ENCODE measurements at places on chromosomes 16 and 17.

DNA sequence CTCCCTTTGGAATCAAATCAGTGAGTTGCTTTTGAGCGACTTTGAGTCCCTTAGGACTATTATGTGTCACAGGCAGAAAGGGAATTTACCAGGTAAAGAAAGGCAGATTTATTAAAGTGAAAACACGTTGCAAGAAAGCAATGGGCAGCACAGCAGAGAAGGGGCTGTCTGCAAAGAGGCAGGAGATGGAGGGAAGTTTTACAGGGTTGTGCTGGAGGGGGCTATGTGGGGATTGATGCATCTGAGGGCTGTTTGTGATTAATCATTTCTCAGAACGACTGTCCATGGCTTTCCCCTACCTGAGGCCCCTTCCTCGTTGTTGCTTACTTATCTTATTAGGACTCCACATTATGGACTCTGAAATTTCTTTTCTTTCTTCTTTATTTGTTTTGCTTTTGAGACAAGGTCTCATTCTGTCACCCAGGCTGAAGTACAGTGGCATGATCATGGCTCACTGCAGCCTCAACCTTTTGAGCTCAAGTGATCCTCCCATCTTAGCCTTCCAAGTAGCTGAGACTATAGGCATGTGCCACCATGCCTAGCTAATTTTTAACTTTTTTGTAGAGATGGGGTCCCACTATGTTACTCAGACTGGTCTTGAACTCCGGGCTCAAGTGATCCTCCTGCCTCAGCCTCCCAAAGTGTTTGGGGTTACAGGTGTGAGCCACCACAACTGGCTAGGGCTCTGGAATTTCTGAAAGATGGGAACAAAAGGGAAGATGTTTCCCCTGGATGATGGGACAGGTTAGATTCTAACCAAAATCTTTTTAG, 5.5 kb downstream of the WWP2 start:
- no peak for ATAC-seq

- ATAC-seq = peak; percentile 87
These were observed at the start of gene AMFR for GRCh38 chr16:56425439-56425832. Gene AMFR (minus strand): TSS chr16:56425545. CDS start chr16:56425327, 218 bp downstream.

- ATAC-seq = no peak
These were observed 235.3 kb downstream of the SEC14L1 start for GRCh38 chr17:77375917-77376651.

- ATAC-seq = no peak
These were observed 11.6 kb downstream of the IL34 start for GRCh38 chr16:70657956-70658355.

- ATAC-seq = no peak
These were observed 29.9 kb downstream of the YPEL2 start for GRCh38 chr17:59361386-59361785.

GRCh38 chr16:66378741-66379570, 12.5 kb downstream of the CDH5 start:
- ATAC-seq = no peak

GRCh38 chr16:87850009-87851006, 19.0 kb downstream of the SLC7A5 start:
- ATAC-seq = peak; percentile 41

DNA sequence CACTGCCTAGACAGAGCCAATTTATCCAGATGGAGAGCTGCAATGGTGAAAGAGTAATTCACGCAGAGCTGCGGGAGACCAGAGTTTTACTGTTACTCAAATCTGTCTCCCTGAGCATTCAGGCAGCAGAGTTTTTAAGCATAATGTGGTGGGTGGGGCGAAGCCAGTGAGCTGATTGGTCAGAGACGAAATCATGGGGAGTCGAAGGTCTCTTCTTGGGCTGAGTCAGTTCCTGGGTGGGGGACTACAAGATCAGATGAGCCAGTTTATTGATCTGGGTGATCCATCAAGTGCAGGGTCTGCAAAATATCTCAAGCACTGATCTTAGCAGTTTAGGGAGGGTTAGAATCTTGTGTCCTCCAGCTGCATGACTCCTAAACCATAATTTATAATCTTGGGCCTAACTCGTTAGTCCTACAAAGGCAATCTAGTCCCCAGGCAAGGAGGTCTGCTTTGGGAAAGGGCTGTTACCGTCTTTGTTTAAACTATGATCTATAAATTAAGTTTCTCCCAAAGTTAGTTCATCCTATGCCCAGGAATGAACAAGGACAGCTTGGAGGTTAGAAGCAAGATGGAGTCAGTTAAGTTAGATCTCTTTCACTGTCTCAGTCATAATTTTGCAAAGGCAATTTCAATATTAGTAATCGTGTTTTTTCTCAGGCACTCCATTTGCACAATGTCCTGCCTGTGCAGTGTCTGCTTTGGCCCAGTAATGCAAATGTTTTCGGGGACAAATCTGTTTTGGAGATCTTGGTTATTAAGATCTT, 27.0 kb downstream of the PIGL start:
- ATAC-seq = no peak

GRCh38 chr16:87764600-87765472, 950 bp downstream of the KLHDC4 start:
- ATAC-seq = peak; percentile 4

- peak; percentile 50 for ATAC-seq
These were observed 30.3 kb downstream of the PIK3R5 start for GRCh38 chr17:8935191-8935590.

- ATAC-seq = no peak
These were observed 645.9 kb downstream of the WWOX start for GRCh38 chr16:78745108-78746019.

DNA sequence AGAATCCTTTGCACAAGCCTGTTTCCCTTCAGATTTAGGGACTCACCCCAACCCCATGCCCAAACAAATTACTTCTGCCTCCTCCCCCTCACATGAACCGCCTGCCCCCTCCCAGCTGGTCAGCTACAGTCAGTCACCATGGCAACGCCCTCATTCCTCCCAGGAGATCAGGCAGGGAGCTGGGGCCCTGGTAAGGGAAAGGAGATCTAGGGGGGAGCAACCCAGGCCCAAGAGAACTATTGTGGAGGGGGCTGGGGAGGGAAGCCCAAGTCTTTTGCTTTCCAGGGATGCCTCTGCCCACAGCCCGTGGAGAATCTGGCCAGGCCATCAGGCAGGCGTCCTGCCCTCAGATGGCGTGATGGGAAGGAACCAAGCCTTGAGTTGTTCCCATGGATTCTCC, 2.8 kb downstream of the FAM171A2 start:
- no peak for ATAC-seq

DNA sequence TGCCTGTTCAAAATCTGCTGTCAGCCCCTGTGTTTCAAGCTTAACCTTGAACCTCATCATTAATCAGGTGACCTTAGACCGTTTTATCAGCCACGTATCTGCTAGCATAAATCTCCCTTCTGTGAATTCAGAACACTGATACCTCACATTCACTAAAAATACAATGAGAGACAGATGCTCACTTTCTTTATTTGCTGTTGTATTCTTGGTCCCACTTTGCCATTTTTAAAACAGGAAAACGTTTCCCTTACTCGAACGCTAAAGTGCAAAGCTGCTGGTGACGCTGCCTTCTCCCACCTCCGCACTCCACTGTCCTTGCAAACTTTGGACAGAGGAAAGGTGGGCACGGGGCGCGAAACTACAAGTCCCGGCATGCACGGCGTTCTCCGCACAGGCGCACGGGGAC, 220 bp upstream of the ARHGAP44 start:
- no peak for ATAC-seq

DNA sequence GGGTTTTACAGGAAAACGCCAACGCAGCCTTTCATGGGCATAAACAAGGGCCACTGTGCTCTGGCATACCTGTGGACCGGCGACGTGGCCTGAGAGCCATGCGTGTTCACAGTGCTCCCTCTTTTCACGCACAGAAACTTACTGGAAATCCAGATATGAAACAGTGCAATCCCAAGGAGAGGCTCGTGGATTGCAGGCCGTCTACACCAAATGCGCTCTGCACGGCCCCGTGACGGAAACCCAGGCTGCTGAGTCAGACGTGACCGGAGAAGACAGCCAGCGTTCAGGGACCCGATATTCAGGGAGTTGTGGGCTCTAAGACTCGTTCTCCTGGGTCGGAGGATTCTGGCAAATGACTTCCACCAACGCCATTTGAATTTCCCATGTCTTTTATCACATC, 129.2 kb downstream of the FOXL1 start:
- ATAC-seq = no peak

DNA sequence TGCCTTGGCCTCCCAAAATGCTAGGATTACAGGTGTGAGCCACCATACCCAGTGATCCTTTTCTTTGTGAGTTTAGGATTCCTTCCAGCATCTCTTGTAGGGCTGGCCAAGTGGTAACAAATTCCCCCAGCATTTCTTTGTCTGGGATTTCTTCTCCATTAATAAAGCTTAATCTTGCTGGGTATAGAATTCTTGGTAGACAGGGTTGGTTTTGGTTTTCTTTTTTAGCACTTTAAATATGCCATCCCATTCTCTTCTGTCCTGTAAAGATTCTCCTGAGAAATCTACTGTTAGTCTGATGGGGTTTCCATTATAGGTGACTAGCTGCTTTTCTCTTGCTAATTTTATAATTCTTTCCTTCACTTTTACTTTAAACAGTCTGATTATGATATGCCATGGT, 173.0 kb upstream of the TOM1L1 start:
- no peak for ATAC-seq

DNA sequence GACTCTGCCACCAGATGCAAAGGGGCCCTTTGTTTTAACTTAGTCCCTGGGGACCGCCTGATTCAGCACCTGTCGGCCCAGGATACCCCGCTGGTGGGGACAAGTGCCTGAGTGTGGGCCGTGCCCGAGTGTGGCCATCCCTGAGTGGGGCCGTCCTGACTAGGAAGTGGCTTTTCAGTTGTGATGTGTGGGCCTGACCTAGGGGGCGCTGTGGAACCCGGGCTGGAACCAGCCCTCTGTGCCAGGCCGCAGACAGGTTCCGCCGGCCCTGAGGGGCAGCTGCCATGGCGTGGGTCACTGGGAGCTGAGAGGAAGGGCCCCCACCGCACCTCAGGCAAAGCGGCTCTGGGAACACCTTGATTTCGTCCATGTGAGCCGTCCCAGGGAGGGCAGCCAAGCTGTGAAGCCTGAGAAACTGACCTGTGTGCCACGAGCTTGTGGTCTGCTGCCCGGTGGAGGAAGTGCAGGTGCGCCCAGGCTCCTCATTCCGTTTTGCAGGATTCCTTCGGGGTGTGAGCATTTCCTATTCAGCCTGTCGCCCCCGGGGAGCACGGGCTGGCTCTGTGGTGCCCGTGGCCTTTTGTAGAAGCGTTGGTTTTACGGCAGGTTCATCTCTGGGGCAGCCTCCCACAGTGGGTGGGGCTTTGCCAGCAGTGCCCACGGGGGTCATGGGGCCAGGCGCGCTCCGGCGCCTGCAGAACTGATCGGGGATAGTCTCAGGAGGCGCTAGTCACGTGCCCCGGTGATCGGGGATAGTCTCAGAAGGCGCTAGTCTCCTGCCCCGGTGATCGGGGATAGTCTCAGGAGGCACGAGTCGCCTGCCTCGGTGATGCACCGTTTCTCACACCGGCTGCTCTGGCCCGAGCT, 5.3 kb downstream of the RPL13 start:
- peak; percentile 35 for ATAC-seq

DNA sequence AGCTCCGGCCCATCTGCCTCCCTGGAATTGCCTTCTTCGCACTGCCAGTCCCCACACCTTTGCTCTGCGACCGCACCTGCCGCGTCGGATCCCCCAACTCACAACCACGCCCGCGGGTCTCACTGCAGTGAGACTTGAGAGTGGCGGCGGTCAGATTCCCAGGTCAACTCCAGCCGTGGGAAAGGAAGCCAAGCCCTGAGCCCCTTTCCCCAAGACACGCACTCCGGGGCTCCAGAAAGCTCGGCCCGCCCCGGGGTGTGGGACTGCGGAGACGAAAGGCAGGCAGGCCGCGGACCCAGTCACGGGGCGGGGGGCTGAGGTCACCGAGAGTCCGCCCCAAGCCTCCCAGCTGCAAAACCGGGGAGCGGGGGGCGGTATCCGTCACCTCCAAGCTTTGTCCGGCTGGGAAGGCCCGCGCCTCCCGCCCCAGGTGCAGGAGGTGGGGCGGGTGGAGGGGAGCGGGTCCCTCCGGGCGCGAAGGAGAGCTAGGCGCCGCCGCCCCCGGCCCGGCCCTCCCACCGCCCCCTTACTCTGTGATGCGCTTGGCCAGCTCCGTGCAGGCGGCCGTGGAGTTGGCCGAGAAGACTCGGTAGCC, 615 bp downstream of the PRPSAP1 start:
- peak; percentile 40 for ATAC-seq

- no peak for ATAC-seq
These were observed 106.6 kb downstream of the ELAC2 start for GRCh38 chr17:12911239-12911638.

- ATAC-seq = peak; percentile 1
These were observed 2.4 kb downstream of the GJD3 start for GRCh38 chr17:40361925-40362695.

DNA sequence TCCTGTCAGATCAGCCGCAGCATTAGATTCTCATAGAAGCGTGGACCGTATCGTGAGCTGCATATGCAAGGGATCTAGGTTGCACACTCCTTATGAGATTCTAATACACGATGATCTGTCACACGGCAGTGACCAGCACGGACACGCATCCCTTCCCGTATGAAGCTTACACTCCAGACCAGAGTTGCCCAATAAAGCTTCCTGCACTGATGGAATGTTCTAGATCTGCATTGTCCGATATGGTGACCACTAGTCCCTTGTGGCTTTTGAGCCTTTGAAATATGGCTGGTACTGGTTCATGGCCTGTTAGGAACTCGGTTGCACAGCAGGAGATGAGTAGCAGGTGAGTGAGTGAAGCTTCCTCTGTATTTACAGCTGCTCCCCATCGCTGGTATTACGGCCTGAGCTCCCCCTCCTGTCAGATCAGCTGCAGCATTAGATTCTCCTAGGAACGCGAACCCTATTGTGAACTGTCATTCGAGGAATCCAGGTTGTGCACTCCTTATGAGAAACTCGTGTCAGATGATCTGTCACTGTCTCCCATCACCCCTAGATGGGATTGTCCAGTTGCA, 49.8 kb upstream of the ZCCHC14 start:
- no peak for ATAC-seq

GRCh38 chr16:81429045-81429521, 15.5 kb upstream of the CMIP start:
- no peak for ATAC-seq

DNA sequence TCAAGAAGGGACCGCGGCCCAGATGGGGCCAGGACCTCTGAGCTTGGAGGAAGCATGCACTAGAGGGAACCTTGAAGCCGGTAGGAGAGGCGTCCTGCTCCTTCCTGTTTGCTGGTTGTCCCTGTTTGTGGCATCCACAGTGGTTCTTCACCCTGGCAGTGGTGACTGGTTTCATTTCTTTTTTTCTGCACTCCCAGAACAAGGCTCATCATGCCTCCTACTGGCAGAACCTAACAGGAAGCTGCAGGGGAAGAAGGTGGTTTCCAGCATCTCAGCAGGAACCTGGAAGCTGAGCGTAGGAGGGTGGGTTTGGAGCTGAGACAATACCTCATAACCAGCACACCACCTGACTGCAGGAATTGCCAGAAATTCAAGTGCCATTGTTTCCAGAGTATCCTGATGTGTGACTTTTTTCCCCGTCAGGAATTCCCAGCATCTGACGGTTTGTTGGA, 5.8 kb downstream of the TMEM231 start:
- ATAC-seq = peak; percentile 88

- ATAC-seq = no peak
These were observed 39.4 kb upstream of the CACNG5 start for GRCh38 chr17:66795486-66795885.

- no peak for ATAC-seq
These were observed 697 bp upstream of the SHISA9 start for GRCh38 chr16:12900599-12901203.
